Subcutaneous preadipocyte (primary cell): ENCODE measurements at places on chromosomes 6 and 20. TPM values are rescaled to one million over a fixed set of nuclear protein-coding genes. Genes with fewer than 3 reads are reported as not detected.

Gene PRRT1
- under 0.01 and 0.20 TPM in 2 replicates for total RNA-seq

Gene RUNX2
- 5.1 and 7.0 TPM in 2 replicates for total RNA-seq

Gene CALHM4
- not detected in 2 replicates for total RNA-seq

Gene GABRR2
- total RNA-seq: 0.37 TPM in 1 of 2 replicates, not detected in the other

Gene PBOV1
- not detected in 2 replicates for total RNA-seq

Gene C20orf144
- 0.20 TPM in 1 of 2 replicates, not detected in the other for total RNA-seq

Gene TTLL9
- total RNA-seq: not detected in 2 replicates

Gene RHAG
- total RNA-seq: not detected in 2 replicates

Gene IP6K3
- not detected in 2 replicates for total RNA-seq

Gene MAPK13
- total RNA-seq: 12.1 and 14.7 TPM in 2 replicates

Gene TMC2
- under 0.01 TPM in 1 of 2 replicates, not detected in the other for total RNA-seq

Gene NFATC2
- total RNA-seq: under 0.01 and 0.20 TPM in 2 replicates

Gene DACT2
- not detected in 2 replicates for total RNA-seq

Gene CRISP3
- not detected in 2 replicates for total RNA-seq

Gene GSTA1
- total RNA-seq: not detected in 2 replicates

Gene ELOVL4
- total RNA-seq: 5.9 and 8.4 TPM in 2 replicates

Gene MEI4
- total RNA-seq: not detected in 2 replicates

Gene BEND6
- total RNA-seq: 9.6 and 12.7 TPM in 2 replicates
